ENCODE measurements at places on chromosomes 1 and 21. TPM values are rescaled to one million over a fixed set of nuclear protein-coding genes. Genes with fewer than 3 reads are reported as not detected.

FAM72C gene
- 0.27 TPM for polyA plus RNA-seq

GRCh38 chr1:9657521-9658032 lies 6.0 kb downstream of the PIK3CD start:
- DNase-seq, result no peak

DNA sequence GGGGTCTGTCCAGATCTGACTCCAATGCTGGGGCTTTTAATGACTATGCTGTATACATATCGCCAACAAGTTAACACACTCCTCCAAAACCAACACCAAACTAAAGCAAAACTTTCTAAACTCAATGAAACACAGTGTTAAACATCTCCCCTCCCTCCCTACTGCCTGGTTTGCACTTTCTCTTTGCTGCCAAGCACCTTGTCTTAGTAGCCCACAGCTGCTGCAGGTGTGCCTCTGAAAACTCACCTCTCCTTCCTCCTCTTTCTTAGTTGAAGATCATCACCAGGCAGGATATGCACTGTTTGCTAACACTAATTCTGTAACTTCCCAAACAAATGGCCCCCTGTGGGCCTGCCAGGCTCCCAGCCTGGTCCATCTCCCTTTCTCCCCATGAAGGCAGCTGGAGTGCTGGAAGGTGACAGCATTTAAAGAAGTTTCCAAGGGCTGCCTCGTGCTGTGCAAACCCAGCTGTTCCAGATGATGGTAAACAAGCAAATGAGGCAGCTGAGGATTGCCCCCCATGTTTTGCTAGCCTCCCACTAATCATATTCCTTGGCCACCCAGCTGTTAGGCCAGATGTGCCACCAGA lies 213.7 kb downstream of the ASTN1 start:
- DNase-seq, result no peak

DNA sequence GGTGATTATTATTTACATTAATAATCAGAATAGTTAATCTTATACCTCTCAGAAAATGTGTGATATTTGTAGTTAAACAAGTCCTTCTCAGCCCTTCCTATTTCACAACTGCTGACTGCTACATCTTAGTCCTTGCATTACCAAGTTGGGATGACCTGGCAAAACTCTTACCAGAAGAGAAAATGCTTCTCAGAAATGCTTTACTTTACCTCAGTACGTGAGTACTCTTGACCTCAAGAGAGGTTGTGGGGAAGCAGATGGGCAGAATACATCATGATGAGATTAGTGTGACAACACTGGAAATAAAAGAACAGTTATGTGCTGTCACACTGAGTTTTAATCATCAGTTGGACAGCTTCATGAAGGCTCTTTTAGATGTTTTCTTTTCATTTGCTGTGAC lies 16.2 kb downstream of the CFAP126 start:
- no peak for DNase-seq

DNA sequence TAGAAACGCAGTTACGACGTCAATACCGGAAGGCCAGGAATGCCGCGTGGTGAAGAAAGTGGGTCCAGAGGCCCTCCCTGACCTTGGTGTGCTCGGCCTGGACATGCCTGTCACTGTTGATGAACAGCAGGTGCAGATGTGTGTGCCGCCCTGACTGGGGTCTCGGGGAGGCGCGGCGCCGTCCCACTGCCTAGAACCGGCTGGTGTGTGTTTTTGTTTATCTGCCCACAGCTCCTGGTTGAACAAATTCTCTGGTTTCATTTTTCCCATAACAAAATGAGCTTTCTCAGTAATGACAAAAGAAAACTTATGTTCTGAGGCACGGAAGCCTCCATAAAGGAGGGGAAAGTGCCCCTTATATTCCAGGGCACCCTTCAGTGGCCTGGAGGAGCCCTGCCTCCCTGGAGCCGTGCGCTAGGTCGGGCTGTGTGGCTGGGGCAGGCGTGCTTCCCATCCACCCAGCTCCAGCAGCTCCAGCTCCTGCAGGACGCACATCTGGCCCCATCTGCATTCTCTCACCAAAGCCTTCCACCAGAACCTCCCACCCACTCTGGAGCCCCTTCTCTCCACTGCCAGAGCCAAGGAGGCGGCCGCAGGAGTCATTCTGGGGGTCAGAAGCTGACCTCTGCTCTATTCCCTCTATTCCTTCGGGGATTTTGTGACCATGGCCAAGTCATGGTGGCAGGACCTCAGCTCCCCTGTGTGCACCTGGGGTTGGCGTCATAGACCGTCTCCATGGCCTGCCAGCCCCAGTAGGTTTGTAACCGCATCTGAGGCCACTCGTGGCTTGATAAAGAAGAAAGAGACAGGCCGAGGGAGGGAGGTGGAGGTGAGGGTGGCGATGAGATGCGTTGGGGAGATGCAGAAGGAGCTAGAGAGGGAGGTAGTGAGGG lies 20.1 kb upstream of the COL18A1 start:
- DNase-seq, result no peak

LRRC3 gene
- 0.46 TPM for polyA plus RNA-seq

GRCh38 chr1:204453141-204453772 lies 41.3 kb downstream of the PIK3C2B start:
- peak; percentile 94 for DNase-seq

GRCh38 chr1:211469938-211470529 lies 21.9 kb downstream of the RD3 start:
- peak; percentile 47 for DNase-seq

DNA sequence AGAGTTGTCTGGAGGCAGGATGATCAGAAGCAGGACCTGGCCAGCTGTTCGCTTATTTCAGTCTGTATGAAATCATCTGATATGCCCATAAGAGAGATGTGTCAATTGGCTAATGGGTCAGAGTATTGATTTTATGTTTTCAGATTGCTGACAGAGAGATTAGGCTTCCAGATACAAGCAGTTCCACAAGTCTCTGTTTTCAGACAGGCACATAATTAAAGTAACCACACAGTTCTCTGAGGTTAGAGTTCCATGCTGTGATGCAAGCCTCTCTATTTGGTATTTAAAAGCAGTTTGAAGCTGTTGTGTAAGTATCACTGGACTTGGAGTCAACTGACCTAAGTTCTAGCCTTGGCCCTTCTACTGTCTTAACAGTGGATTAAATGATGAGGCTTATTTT lies 50.1 kb downstream of the ATF6 start:
- no peak for DNase-seq

GRCh38 chr1:248860007-248860406 lies 1.1 kb upstream of the ZNF692 start:
- peak; percentile 4 for DNase-seq

CAPZB gene
- polyA plus RNA-seq, result 104 TPM

- no peak for DNase-seq
These were observed 123.4 kb upstream of the FOXD3 start for GRCh38 chr1:63198871-63199394.

GSTM3 gene
- polyA plus RNA-seq, result 1.3 TPM

- no peak for DNase-seq
These were observed 53.3 kb downstream of the NENF start for GRCh38 chr1:212485913-212486618.

All from B cell (primary cell).